T-helper 2 cell treated with Interferon-gamma antibody and Interleukin-4, amounts not matched to agents 5 μg/mL and 100 μg/mL, for 36 hours (primary cell): ENCODE measurements at places on chromosomes 2 and 18.

- DNase-seq: no peak
Observed at GRCh38 chr2:96526615-96527285, 9.8 kb upstream of the ARID5A start.

GRCh38 chr2:113112441-113112840, 15.0 kb upstream of the IL1RN start:
- DNase-seq: no peak

DNA sequence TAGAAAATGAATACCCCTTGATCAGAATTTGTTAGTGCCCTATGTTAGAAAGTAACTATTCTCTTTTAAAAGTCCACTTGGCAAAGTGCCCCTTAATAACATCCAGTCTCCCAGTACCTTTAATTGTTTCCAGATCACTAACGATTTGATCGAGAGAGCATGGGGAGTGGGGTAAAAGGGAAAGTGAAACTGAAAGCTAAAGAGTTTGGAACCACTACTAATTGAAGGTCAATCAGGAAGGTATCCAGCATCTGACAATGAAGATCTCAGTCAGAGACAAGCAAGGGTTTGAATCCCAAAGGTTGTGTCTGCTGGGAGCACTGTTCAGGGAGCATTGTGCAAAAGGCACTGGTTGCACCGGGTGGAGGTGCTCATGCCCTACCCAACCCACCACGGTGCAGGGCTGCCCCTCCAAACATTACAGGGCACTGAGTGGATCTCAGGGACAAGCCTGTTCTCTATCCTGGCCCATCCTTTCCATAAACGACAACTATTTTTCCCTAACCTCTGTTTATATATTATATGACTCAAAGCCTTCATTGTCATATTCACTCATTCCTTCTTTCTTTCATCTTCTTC, 14.6 kb upstream of the RIT2 start:
- no peak for DNase-seq

GRCh38 chr2:239321596-239322415, 79.0 kb downstream of the HDAC4 start:
- DNase-seq: peak; percentile 78

DNA sequence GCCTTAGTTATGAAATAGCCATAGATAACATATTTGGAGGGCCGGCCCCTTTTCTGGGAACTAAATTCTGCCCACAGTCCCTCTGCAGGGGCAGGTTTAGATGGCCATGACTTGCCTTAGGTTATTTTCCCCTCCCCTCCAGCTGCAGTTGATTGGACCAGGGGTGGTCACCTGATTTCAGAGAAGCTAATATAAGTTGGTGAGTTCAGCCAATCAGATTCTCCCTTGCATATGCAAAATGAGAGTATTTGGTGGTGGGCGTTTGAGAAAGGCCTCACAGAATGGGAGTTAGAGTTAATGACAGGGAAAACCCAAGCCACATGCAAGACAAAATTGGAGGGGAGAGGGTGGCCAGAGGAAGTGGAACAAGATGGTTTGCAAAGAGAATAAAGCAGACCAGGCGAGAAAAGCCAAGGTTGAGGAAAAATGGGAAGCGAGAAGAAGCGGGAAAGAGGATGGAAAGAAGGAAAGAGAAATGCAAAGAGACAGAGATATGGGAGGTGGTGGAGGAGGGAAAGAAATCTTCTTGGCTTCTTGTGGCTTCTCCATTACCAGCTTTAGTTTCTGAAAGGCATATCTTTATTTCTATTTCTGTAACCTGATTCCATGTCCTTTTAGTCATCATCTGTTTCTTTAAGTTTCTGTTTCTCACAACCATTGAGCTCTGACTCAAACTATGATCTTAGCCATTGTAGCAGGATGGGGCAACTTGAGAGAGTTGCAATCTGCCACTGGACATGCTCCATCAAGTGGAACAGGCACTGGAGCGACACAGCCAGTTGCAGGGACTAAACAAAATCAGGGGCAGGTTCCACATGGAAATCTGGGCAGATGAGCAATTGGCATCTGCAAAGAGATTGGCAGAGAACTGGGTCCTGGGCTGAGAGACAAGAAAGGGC, 108.1 kb upstream of the SIX3 start:
- DNase-seq: peak; percentile 32

- peak; percentile 5 for DNase-seq
Observed at GRCh38 chr18:498931-499775, 1.3 kb downstream of the COLEC12 start.

DNA sequence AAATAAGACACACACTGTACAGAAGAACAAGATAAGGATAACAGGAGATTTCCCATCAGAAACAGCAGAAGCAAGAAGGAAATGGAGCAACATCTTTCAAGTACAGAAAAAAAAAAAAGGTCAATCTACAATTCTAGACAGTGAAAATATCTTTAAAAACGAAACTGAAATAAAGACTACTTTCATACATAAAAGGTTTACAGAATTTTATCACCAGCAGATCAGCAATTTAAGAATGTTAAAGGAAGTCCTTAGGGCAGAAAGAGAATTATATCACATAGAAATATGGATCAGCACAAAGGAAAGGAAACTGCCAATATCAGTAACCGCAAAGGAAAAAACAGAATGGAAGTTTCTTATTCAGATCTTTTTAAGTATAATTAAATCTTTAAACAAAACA, 931.0 kb downstream of the EPHA4 start:
- DNase-seq: no peak

DNA sequence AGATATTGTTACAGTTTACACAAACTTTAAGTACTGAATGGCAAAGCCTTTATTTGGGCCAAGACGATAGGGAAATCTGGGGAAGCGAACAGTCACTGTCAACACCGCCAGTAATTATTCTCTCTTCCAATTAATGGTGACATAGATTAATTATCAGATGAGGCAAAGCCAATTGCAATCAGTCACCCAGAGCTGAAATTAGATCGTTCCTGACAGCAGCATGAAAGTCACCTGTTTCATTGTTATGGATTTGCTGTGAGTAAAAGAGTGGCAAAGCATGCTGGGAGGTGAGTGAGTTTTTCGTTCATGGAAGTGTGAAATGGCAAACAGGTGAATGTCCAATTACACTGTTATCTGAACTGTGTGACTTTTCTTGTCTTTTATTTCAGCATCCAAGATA, 164.8 kb upstream of the KLHL14 start:
- no peak for DNase-seq

DNA sequence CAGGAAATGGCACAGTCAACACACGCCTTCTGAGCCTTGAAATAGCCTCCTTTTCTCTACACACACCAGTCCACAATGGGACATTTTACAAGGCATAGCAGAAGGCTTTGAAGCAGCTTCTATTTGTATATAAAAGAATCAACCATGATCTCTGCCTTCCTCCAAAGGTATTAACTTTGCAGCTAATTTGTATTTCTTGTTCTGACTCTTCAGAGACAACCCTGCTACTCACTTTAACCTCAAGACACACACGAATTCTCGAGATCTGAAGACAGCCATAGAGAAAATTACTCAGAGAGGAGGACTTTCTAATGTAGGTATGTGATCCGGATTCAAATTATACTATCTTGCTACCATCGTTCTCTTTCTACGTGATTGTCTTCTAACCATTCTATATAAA, 104.6 kb downstream of the VIT start:
- DNase-seq: no peak

DNA sequence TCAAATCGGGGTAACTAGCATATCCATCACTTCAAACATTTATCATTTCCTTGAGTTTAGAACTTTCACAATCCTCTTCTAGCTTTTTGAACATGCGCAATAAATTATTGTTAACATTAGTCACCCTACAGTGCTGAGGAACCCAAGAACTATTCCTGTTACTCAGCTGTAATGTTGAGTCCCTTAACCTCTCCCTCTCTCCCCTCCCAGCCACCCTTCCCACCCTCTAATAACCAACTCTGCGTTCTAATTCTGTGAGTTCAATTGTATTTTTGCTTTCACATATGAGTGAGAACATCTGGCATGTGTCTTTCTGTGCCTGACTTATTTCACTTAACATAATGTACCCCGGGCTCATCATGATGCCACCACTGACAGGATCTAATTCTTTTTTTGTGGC, 78.6 kb upstream of the RANBP2 start:
- no peak for DNase-seq

- DNase-seq: no peak
Observed at GRCh38 chr2:64331114-64331645, 122.8 kb upstream of the LGALSL start.

GRCh38 chr2:157792335-157793052, 83.6 kb downstream of the ACVR1 start:
- no peak for DNase-seq

DNA sequence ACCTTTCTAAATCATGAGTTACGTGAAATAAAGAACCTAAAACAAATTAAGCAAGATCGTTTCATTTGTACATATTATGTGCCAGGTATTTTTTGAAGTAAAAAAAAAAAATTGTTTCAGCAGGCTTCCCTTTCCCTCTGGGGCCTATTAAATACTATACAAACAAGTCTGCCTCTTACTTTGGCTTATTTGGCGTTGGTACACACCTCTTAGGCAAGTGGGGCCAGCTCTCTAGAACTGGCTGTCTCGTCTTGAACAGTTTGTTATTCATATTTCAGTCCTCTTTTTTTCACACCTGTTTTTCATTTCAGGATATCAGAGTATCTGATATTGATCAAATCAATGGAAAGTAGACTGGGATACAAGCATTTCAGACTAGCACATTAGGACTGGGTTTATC, 27.4 kb upstream of the PPP3R1 start:
- no peak for DNase-seq

- no peak for DNase-seq
Observed at GRCh38 chr2:98501876-98502275, 57.2 kb downstream of the INPP4A start.

GRCh38 chr2:48938231-48938630, 182.7 kb upstream of the LHCGR start:
- no peak for DNase-seq

- DNase-seq: peak; percentile 7
Observed at GRCh38 chr2:18178736-18179349, 300.4 kb downstream of the KCNS3 start.

DNA sequence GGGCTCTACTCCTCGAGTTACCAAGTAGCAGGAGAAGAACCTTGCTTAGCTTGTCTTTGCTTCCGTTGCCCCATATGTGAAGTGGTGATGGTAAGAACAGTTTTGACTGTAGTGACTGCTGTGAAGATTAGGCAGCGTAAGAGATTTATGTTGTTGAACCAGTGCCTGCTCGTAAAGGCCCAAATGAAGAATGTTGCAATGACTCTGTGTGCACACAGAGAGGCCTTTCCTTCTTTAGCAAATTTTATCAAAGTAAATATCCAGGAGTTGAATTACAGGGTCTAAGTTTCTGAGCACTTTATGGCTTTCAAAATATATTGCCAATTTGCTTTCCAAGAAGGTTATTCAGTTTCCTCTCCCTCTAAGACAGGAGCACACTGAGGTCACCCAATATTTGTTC, 14.5 kb downstream of the NTSR2 start:
- no peak for DNase-seq

- DNase-seq: no peak
Observed at GRCh38 chr2:186129767-186130581, 356.1 kb upstream of the ZC3H15 start.

DNA sequence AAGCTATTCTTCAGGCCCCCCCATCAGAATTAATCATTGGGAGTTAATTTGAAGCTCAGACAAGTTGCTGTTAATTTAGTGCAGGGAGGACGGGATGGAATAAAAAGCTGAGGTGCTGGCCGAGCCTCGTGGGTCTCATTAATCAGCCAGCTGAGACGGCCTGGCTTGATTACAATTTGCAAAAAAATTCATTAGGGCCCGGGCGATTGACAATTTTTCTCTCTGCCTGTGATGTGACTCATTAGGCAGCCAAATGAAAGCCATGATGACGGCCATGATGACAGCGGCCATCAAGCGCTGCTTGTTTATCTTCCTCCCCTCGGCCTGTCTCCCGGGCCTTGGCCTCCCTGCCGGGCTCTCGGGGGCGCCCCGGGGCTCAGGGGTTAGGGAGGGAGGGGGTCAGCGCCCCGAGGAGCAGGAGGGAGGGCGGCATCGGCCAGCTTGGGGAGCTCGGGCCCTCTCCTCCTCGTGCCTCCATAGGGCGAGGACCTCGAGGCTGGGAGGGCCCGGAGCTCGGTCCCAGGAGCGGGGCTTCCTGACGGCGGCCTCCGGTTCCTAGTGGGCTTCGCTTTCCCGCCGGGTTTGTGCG, 5.2 kb downstream of the GBX2 start:
- no peak for DNase-seq

DNA sequence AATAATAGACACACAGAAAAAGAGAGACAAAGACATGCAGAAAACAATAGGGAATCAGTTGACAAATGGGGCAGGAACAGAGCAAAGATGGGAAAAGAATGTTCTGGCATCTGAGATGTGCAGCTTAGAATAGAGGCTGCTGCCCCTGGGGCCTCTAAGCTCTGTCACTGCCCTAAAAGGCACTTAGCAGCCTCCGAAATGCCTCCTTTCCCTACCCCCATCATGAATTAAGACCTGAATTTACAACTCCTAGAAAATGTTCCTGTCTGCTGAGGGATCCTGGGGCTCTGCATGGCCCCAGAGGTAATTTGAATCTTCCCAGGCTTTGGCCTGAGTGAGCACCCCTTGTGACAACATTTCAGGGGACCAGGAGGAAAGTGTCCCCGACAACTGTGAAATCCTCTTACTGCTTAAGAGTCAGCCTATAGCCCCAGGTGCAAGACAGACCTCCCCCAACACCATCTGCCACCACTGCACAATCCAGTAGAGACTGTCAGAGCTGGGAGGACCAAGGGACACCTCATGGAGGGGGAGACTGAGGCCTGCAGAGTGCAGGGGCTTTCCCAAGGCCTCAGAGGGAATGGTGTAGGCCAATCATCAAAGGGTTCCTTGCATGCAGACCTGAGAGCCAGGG, 24.8 kb downstream of the MRPL35 start:
- no peak for DNase-seq

GRCh38 chr2:201257381-201257955, 2.9 kb upstream of the CASP8 start:
- peak; percentile 40 for DNase-seq

DNA sequence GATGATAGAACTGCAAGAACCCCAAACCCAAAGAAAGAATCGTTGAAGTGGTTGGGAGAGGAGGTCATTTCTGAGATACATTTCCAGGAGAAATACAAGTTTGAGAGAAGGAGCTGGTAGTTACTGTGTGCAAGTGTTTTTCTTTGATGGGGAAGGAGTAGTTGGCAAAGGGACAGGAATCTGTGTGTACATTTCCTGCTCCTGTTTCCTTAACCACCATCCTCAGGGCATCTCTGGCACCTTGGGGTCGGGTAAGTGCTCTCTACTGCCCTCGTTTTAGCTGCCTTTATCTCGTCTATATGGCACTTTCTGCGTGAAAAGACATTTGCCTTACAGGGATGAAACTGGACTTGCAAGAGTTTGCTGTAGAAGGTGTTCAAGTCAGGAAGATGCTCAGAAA, 27.3 kb downstream of the CDC42EP3 start:
- no peak for DNase-seq

DNA sequence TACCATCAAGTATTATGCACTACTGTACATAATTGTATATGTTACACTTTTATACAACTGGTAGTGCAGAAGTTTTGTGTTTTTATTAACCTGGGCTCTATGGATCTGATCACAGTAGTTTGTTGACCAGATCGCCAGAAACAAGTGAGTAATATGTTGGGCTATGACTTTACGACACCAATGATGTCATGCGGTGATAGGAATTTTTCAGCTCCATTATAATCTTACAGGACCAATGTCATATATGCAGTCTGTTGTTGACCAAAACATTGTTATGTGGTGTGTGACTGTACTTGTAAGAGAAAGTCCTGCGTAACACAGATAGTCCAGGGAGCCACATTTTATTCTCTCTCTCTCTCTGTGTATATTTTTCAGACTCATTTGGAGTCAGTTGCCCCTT, 4.5 kb upstream of the ACOXL start:
- DNase-seq: no peak

GRCh38 chr18:8754995-8755960, 49.9 kb downstream of the MTCL1 start:
- peak; percentile 7 for DNase-seq

GRCh38 chr2:110731064-110731463, 1.3 kb upstream of the ACOXL start:
- DNase-seq: no peak
